ENCODE measurements at places on chromosomes 6 and 20. TPM values are rescaled to one million over a fixed set of nuclear protein-coding genes. Genes with fewer than 3 reads are reported as not detected.

DNA sequence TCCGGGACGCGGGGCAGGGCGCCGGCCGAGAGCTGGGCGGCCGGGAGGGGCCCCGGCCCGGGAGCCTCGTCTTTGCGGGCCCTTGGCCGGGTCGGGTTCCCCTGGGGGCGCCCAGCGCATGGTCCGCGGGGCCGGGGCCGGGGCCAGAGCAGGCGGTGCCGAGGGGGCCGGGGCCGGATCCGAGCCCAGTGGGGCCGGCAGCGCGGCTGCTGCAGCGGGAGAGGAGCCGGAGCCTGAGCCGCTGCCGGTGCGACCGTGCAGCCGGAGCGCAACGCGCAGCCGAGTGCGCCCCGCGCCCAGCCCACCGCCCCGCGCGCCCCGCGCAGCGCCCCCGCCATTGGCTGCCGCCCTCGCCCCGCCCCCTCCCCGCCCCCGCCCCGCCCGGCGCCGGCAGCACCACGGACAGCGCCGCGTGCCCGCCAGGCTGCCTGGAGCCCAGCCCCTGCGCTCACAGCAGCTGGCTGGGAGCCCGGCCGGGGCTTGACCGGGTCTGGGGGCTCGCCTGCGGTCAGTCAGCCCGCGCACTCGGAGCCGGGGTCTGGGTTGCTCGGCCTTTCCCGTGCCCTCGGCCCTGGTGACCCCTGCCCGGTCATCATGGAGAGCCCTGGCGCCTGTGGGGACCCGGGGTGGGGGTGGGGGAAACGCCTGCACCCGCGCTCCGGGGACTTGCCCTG, at the start of gene HRH3:
Gene HRH3, minus strand, starts transcription at position 287 of the 674 bp plus-strand sequence. CDS start 308 bp downstream, outside the sequence.
- peak; percentile 53 for DNase-seq
- peak within 1 kb of the TSS; percentile 52 for H3K4me3 ChIP-seq
- H3K4me1 ChIP-seq, result peaks cover 23% of the 10 kb centered on the region
- H3K36me3 ChIP-seq, result no peaks in the 10 kb centered on the region

Gene KCNK5
- 19.6 TPM for total RNA-seq

- H3K27ac ChIP-seq, result peak overlapping the region; percentile 66
- no peak overlapping the region for H3K4me3 ChIP-seq
- peaks cover 5% of the 10 kb centered on the region for H3K4me1 ChIP-seq
- no peaks in the 10 kb centered on the region for H3K27me3 ChIP-seq
- no peaks in the 10 kb centered on the region for H3K36me3 ChIP-seq
Measured at GRCh38 chr6:112298021-112298745, 43.8 kb upstream of the LAMA4 start.

- no peak overlapping the region for H3K4me3 ChIP-seq
- DNase-seq, result peak; percentile 57
Measured at GRCh38 chr6:107894809-107895396, 63.1 kb downstream of the SEC63 start.

- no peaks in the 10 kb centered on the region for H3K4me1 ChIP-seq
- H3K27me3 ChIP-seq, result no peaks in the 10 kb centered on the region
- H3K4me3 ChIP-seq, result no peak overlapping the region
- H3K27ac ChIP-seq, result no peak overlapping the region
- no peak for DNase-seq
- H3K36me3 ChIP-seq, result no peaks in the 10 kb centered on the region
Measured at GRCh38 chr20:32925481-32926196, 66.9 kb downstream of the EFCAB8 start.

Gene CFAP61
- not detected for total RNA-seq

GRCh38 chr6:2890976-2891767, 11.9 kb downstream of the SERPINB9 start:
- no peak overlapping the region for H3K27ac ChIP-seq
- H3K27me3 ChIP-seq, result no peaks in the 10 kb centered on the region
- no peak for DNase-seq
- no peak overlapping the region for H3K4me3 ChIP-seq
- no peaks in the 10 kb centered on the region for H3K4me1 ChIP-seq
- peaks cover 51% of the 10 kb centered on the region for H3K36me3 ChIP-seq

- no peaks in the 10 kb centered on the region for H3K27me3 ChIP-seq
- H3K4me1 ChIP-seq, result peaks cover 4% of the 10 kb centered on the region
- H3K27ac ChIP-seq, result no peak overlapping the region
- H3K36me3 ChIP-seq, result no peaks in the 10 kb centered on the region
- DNase-seq, result no peak
Measured at GRCh38 chr6:11066505-11067347, 22.6 kb upstream of the ELOVL2 start.

- H3K27me3 ChIP-seq, result peaks cover 96% of the 10 kb centered on the region
- no peak overlapping the region for H3K27ac ChIP-seq
- no peak overlapping the region for H3K4me3 ChIP-seq
- peaks cover 30% of the 10 kb centered on the region for H3K4me1 ChIP-seq
Measured at GRCh38 chr6:28208111-28208659, 16.9 kb upstream of the ZSCAN9 start.

Gene TNFAIP3
- 7.8 TPM for total RNA-seq

DNA sequence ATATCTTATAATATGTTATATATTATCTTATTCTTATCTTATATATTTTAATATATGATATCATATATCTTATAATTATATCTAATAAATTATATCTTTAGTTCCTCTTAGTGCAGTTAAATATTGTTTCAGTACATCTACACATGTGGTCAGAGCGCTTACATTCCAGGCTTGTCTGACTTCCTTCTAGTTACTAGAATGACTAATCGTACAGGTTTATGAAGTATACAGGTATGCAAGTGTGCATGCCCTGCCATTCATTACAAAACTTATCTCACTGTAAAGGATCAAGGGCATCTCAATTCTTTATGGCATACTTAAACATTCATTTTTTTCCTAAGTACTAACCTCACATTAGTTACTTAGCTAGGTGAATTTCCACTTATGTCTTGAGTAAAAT, 1278.0 kb upstream of the MAP3K7 start:
- no peak overlapping the region for H3K4me3 ChIP-seq
- DNase-seq, result no peak
- no peak overlapping the region for H3K27ac ChIP-seq

DNA sequence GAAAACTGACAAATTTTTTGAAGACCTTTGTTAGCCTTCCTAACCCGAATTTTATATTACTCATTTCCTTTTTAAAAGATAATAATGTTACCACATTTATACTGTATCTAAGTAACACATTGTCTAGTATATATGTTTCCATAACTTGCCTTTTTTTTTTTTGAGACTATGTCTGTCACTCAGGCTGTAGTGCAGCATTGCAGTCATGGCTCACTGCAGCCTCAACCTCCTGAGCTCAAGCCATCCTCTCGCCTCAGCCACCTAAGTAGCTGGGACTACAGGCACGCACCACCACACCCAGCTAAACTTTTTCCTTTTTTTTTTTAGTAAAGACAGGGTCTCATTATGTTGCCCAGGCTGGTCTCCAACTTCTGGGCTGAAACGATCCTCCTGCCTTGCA, 18.6 kb downstream of the ZNFX1 start:
- no peak overlapping the region for H3K4me3 ChIP-seq
- no peaks in the 10 kb centered on the region for H3K4me1 ChIP-seq
- DNase-seq, result no peak
- no peaks in the 10 kb centered on the region for H3K27me3 ChIP-seq

Gene FAM184A
- total RNA-seq, result 1.8 TPM

Gene GPR6
- not detected for total RNA-seq

DNA sequence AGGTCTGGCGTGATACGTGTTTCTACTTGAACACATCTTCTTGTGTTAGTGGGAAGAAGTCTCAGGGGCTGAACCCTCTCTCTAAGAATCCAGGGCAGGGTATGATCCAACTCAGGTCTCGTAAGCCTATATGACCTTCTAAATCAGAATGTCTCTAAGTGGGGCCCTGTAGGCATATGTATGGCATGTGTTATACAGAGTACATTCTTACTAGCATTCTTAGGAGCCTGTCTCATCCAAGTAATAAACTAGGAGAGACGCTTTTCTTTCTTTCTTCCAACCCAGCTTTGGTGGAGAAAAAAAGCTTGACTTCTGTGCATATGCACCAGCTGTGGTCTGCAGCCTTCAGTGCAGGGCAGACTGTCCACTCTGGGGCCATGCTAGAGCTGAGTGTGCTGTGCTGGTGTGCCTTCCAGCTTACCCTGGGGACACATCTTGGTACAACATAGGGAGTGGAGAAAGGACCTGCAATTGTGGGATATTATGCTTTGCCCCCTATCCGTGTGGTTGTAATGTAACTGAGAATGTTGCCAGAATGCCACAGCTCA, 47.3 kb downstream of the L3MBTL3 start:
- H3K27ac ChIP-seq, result no peak overlapping the region
- no peaks in the 10 kb centered on the region for H3K27me3 ChIP-seq
- no peak overlapping the region for H3K4me3 ChIP-seq
- no peaks in the 10 kb centered on the region for H3K4me1 ChIP-seq

DNA sequence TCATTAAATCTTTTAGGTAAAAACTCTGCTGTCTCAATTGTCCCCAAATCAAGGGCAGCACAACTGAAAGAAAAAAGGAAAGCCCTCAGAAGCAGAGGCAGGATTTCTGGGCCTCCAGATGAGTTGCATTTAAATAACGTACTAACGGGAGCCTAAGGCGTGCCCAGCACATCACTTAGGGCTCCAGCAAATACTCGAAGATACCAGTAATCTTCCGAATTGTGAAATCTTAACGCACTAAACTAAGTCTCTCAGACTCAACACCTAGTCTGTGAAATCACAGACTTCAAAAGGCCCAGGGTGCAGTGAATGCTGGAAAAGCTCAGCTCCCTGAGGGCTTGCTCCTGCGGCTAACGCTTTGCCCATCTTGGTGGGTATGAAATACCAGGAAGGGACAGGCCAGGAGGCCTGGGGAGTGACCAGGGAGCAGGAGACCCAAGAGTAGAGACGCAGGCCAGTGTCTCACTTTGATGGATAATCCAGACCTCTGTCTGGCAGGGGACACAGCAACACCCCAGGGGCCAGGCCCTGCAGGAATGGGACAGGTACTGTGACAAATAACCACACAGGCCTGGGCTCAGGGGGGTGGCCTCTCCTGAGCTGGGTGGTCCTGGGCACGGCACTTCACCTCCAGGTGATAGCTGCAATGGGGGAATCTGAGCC, 36.4 kb downstream of the RRBP1 start:
- H3K4me3 ChIP-seq, result no peak overlapping the region
- peak overlapping the region; percentile 61 for H3K27ac ChIP-seq
- DNase-seq, result no peak
- peaks cover 22% of the 10 kb centered on the region for H3K36me3 ChIP-seq
- no peaks in the 10 kb centered on the region for H3K27me3 ChIP-seq
- peaks cover 70% of the 10 kb centered on the region for H3K4me1 ChIP-seq

- no peaks in the 10 kb centered on the region for H3K27me3 ChIP-seq
- DNase-seq, result no peak
- no peak overlapping the region for H3K4me3 ChIP-seq
- H3K36me3 ChIP-seq, result no peaks in the 10 kb centered on the region
Measured at GRCh38 chr20:11778206-11778570, 139.5 kb upstream of the BTBD3 start.

DNA sequence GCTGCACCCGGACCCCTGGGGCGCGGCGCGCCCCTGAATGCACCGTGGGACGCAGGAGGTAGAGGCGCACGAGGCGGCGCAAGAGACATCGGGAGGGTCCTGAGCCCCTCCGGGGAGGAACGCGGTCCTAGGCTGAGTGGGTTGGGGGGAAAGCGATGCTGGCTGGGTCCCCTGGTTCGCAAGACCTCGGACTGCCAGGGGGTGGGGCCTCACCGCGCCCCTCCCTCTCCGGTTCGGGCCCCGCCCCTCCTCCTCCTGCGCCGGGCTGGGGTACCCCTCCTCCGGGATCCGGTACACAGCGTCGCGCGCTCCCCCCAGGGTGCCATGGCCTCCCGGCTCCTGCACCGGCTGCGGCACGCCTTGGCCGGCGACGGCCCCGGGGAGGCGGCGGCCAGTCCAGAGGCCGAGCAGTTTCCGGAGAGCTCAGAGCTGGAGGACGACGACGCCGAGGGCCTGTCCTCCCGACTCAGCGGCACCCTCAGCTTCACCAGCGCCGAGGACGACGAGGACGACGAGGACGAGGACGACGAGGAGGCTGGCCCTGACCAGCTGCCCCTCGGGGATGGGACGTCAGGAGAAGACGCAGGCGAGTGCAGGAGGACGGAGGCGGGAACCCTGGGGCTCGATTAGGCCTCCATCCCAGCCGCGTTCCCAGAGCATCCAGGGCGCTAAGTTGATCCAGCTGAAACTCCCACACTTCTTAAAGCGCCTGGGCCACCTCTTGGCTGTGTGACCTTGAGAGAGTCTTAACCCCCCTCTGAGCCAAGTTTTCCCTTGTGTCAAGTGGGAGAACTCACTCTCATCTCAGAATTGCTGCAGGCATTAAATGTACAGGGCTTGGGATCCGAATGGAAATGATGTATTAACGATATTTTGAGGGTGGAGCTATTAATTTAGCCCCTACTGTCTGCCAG, 541 bp downstream of the SNX21 start:
- H3K27ac ChIP-seq, result peak overlapping the region; percentile 94
- H3K4me3 ChIP-seq, result peak overlapping the region; percentile 81
- no peaks in the 10 kb centered on the region for H3K27me3 ChIP-seq
- DNase-seq, result peak; percentile 69
- peaks cover 40% of the 10 kb centered on the region for H3K4me1 ChIP-seq

DNA sequence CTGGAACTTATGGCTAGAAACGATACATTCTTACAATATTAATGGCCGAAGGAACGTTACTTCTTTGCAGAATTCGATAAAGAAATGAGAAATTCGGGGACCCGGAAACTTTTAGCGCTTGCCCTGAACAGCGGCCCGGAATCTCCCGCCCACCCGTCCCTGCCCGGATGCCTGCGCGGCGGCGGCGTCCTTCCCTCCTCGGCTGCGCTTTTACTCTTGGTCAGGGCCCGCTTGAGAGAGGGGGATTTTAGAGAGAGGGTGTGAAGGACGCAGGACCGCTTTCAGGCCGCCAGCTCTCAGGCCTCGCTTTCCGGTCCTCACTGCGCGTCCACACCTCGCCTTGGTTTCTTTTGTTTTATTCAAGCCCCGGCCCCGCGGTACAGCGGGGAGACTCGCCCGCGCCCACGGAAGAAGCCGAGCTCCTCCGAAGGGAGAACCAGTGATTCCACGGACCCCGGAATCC, 243.7 kb downstream of the ARID1B start:
- H3K27ac ChIP-seq, result peak overlapping the region; percentile 92
- DNase-seq, result no peak

DNA sequence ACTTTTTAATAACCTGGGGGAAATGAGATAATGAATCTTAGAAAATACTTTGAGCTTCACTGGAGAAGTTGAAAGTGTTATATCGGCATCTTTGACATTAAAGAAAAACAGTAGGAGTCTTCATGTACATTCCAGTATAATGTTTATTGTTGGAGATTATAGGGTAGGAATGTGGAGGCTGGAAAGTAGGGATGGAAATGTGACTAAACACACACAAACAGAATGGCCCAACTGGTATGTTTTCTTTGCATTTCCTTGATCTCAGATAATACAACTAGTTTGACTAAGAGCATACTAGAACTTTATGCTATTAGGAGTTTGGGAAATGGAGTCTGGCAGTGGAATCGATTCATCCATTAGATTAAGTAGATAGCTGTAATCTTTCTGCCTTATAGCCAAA, 10.1 kb upstream of the BAG2 start:
- no peak overlapping the region for H3K27ac ChIP-seq
- H3K4me1 ChIP-seq, result no peaks in the 10 kb centered on the region
- H3K4me3 ChIP-seq, result no peak overlapping the region
- H3K27me3 ChIP-seq, result no peaks in the 10 kb centered on the region
- peaks cover 76% of the 10 kb centered on the region for H3K36me3 ChIP-seq
- DNase-seq, result no peak

Data from stomach (tissue), 19 donors.